ENCODE measurements at places on chromosomes 7 and 10.
A peak's percentile ranks its signal among the peaks of the same experiment; 100 is the strongest.

DNA sequence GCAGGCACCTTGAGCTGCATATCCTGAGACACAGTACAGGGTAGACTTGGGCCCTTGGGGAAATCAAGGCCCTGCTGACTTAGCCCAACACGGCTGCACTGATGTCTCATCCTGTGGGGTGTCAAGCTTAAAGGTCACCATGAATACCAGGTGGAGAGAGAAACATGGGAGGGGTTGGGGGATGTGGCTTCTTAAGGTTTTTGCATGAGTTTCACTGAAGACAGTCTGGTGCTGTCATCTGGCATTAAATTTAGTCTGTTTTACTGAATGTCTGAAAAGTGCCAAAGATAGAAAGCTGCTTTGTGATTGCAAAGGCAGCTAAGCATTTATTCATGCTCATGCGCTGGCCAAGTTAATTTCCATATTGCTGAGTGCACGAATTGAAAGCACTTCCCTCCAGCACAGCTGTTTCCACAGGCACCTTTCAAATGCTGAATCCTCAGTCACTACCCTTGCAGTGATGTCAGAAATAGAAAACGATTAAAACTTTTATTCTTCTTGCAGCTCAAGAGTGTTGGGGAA is 102.1 kb downstream of the OSBPL3 start:
- peak; percentile 34 for DNase-seq

DNA sequence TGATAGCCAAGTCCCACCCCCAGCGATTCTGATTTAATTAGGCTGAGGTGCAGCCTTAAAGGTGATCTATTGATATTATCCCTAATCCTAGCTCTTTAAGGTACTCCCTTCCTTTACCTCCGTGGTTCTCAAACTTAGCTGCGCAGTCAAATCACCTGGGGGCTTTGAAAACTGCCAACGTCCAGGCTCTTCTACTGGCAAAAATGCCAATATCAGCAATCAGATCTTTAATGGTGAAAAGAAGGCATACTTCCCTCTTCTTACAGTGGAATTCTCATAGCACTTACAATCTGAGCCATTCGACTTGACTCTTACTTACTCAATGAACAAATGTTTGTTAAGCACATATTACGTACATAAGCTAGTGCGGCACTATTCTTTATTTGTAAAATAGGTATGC is 704 bp upstream of the SLC35B4 start:
- DNase-seq = no peak

DNA sequence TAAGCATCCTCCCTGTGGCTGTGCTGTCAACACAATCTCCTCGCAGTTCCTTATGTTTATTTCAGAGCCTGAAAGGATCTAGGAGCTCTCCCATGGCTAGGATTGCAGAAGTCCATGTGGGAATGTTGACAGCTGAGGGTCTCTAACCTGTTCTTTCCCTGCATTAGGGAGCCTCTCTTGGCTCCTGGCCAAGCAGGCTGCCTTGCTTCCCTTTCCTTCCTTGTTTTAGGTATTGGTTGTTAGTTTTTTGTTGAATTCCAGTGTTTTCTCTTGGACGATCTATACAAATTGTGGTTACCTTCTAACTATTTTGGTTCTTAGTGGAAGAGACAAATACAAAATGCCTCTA is 171.8 kb downstream of the MLLT10 start:
- no peak for DNase-seq

- DNase-seq = no peak
Measured at GRCh38 chr10:43622038-43622437, 15.8 kb downstream of the ZNF485 start.

DNA sequence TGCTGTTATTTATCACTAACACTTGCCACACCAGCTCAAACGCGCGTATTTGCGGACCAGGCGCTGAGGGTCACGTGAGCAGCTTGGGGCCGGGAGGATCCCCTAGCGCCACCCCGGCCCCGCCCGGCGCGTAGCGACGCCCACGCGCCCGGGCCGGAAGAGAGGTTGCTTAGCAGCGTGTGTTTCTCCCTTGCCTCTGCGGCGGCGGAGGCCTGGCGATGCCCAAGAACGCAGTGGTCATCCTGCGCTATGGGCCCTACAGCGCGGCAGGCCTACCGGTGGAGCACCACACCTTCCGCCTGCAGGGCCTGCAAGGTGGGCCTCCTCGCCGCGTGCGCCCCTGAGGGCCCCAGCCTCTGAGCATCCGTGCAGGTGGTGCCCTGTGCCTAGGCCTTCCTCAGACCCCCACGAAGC is at the start of gene C10orf53:
Gene C10orf53 (plus strand): TSS at position 172 of the 414 bp plus-strand sequence. CDS start 47 bp downstream, at position 219.
- peak; percentile 74 for DNase-seq

- DNase-seq = peak; percentile 0
Measured at GRCh38 chr7:68892236-68892635, 706.0 kb upstream of the AUTS2 start.

DNA sequence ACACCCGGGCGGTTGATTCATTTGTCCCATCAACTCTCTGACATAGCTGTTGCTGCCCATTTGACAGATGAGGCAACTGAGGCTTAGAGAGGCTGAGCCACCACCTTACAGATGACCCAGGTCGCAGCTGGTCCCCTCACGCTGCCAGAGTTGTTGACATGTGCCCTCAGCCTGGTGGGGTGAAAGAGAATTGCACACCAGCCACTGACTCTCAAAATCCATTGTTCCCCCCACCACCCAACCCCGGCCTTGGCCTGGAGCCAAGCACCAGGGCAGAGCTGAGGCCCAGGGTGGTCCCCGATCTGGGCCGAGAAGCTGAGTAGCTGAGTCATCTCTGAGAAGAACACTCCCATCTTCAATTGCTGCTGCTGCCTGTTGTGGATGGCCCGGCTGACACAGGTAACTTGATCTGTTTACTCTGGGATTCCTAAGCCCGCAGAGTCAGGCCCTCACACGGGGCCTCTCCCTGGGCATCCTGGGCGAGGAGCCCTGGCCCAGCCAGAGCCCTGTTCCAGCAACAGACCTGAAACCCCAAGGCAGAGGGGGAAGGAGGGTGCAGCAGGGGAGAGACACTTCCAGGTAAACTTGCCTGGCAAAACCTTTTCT is 27.5 kb downstream of the PVRIG start:
- peak; percentile 29 for DNase-seq

DNA sequence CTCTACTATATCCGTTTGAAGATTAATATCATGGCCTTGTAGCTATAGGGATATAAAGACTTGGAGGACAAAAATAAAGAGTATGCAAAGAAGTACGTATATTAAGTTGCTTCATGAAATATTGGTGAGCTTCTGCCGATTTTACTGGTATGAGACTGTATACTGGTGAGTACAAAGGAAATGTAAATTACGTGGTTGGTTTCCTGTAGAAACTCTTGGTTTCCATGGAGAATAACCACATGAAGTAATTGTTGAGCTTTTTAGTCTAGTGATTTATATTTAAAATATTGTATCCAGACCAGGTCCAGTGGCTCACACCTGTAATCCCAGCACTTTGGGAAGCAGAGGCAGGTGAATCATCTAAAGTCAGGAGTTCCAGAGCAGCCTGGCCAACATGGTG is 32.2 kb upstream of the GLI3 start:
- no peak for DNase-seq

- DNase-seq = no peak
Measured at GRCh38 chr7:28785041-28785995, 172.8 kb downstream of the TRIL start.

DNA sequence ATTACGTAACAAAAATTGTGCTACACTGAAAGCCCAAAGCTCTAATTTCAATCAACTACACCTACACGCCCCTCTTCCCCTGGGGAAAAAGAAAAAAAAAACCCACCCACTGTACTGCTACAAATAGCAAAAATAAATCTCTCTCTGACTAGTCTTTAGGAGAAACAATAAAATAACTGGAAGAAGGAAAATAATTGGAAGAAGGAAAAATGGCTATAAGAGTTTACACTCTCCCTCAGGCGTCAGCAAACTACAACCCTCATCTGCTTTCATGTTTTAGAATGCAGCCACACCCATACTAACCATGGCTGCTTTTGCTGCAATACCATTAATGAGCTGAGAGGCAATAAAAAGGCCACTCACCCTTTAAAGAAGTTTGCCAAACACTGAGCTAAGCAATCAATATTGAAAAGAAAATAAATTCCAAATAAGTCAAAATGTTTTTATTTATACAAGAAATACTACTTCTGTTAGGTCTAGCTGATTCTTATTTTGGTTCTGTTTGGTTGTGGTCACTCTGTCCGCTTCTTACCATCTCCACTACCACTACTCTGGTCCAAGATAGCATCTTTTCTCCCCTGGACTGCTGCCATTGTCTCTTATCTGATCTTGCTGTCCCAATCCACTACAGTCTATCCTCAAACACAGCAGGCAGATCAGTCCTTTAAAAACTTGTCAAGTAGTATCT is 3.8 kb downstream of the MINDY3 start:
- peak; percentile 36 for DNase-seq

DNA sequence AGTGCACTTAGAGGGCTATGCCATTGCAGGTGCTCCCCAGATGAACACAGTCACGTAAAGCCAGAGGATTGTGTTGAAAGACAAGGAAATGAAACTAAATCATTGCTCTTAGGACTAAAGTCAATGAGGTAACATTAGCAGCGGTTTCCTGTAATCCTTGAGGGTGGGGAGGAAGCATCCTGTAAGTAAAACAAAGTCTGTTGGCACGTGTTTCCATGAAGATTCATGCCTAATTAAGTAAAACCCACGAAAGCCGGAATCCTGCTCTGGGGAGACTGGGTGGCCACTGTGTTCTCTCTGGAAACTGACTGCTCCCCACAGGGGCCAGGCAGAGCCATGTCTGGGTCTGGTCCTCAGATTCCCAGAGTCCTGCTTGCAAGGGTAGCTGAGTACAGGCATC is 18.3 kb downstream of the STEAP1B start:
- peak; percentile 64 for DNase-seq

DNA sequence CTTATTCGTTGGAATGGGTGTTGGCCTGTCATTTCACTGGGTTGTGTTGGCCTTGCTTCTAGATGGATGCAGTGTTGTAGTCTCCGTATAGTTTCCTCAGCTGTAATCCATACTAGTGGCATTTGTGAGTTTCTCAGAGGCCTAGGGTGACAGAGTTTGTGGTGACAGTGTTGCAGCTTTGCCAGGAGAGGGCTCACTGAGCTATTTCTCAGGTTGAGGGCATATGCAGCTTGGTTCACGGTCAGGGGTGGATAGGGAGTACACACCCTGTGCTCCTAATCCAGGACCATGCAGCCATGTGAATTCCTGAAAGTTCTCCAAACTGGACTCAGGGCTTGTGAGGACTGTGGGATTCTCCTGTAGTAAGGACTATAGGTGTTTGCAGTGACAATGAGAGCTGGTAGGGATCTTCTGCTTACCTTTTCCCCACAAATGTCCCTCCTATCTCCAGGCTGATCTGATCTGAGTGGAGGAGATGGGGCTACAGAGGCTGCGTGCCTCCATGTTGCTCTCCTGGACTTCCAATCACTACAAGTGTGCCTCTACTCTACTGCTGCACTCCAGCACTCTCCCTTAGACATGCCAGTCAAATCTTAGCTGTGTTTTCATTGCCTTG is 229.0 kb downstream of the STK31 start:
- peak; percentile 45 for DNase-seq

DNA sequence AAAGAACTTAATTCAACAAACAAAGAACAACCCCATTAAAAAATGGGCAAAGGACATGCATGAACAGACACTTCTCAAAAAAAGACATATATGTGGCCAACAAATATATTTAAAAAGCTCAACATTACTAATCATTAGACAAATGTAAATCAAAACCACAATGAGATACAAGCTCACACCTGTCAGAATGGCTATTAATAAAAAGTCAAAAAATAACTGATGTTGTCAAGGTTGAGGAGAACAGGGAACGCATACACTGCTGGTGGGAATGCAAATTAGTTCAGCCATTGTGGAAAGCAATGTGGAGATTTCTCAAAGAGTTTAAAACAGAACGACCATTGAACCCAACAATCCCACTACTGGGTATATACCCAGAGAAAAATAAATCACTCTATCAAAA is 19.1 kb downstream of the ZFAND4 start:
- no peak for DNase-seq

GRCh38 chr10:95758351-95759025 is 2.5 kb downstream of the ENTPD1 start:
- DNase-seq = no peak

- DNase-seq = no peak
Measured at GRCh38 chr7:39417642-39418041, 148.6 kb upstream of the YAE1 start.

DNA sequence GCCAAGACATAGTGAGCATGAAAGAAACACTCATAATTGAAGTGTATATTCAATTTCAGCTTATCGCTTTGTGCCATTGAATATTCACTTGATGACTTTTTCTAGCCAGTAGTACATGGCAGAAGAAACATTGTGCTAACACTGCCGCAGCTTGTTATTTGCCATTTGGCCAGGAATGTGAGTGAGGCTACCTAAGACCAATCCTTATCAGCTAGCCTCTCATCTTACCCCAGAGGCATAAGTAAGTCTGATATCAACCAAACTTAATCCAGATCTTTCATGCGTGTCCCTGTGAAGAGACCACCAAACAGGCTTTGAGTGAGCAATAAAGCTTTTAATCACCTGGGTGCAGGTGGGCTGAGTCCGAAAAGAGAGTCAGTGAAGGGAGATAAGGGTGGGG is 586.0 kb upstream of the MBL2 start:
- no peak for DNase-seq

- no peak for DNase-seq
Measured at GRCh38 chr10:78461333-78461732, 427.7 kb downstream of the RPS24 start.

GRCh38 chr10:70982443-70982842 is 94.1 kb upstream of the PCBD1 start:
- no peak for DNase-seq

- DNase-seq = peak; percentile 45
Measured at GRCh38 chr10:79482304-79482703, 30.0 kb upstream of the EIF5AL1 start.

GRCh38 chr10:35927990-35928488 is 285.9 kb upstream of the FZD8 start:
- DNase-seq = no peak

DNA sequence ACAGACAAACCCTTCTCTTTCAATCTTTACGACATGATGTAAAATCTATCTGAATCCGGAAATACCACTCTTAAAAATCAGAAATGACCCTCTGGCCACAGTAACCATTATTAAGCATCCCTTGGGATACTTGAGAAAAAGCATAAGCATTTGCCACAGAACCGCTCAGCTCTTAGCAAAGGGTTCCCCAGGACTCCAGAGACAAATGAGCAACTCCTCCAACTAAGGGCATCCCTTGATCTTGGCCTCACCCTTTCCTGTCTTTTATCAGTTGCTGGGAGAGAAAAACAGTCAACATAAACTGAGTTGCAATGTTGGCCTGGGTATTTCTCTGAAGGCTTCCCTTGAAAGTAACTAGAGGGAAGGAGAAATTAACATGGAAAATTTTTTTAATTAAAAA is 3.5 kb downstream of the PDLIM1 start:
- peak; percentile 39 for DNase-seq

DNA sequence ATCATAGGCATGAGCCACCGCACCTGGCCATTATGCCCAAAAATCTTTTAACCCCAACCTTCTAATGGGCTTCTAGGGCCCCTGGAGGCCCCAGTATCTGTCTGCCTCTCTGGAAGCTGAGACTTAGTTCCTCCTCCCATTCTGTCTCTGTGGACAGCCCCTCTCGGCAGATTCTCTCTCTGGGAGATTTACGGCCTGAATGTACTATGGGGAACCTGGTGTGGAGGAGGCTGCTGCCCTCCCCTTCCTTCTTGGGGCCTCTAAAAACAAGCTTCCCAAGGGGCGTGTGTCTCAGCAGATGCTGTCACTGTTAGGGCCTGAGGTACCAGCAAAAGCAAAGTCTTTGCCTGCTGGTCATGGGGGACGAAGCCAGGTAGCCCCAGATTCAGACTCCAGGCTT is 35.8 kb upstream of the PRKAR1B start:
- DNase-seq = no peak
